ENCODE measurements at places on chromosomes 2 and 18.

GRCh38 chr18:23143016-23143814, 7.9 kb downstream of the CABLES1 start:
- DNase-seq: no peak

GRCh38 chr18:77084688-77085035, 47.9 kb downstream of the MBP start:
- DNase-seq: no peak

DNA sequence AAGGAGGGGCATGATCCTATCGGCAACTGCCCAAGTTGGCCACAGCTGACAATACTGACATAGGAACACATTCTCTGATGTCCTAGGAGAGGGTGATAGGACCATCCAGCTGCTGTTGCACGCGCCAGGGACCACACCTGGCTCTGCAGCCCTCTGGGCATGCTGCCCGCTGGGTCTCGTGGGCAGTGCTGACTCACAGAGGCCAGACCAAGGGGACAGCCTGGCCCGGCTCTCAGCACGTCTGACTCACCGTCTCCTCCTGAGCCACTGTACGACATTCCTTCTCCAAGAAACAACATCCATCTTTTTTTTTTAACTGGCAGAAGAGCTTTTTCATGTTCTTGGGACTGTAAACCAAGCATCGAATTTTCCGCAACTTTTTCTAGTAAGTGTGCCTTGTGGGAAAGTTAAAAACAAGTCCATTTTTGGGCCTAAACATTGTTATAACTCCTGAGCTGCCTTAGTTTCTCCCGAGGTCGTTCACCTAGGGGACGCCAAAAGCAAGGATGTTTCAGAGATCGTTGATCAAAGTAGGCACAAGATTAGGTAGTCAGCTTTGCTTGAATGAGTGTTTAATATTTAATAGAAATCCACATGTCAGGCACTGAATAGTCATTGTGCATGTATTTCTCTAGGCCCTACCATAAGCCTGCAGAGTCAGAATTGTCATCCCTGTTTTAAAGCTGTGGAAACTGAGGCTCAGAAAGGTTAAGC, 100.3 kb downstream of the TTC32 start:
- DNase-seq: peak; percentile 94

DNA sequence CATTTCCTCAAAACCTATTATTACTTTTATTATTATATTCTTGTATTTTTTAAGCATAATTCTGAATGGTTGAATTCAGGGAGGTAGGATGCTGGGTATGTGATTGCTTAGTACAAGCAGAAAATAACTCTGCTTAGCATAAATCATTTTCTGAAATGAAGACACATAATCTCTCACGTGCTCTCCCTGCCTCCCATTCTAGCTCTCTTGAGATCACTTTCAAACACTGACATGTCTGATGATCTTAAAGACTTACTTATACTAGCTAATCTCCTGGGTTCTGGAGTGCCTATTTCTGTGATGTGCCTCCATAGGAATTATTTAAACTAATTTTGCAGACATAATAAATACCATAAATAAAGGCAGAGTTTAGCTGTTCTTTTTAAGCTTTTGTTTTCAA, 1136.0 kb downstream of the SUCLG1 start:
- DNase-seq: no peak

DNA sequence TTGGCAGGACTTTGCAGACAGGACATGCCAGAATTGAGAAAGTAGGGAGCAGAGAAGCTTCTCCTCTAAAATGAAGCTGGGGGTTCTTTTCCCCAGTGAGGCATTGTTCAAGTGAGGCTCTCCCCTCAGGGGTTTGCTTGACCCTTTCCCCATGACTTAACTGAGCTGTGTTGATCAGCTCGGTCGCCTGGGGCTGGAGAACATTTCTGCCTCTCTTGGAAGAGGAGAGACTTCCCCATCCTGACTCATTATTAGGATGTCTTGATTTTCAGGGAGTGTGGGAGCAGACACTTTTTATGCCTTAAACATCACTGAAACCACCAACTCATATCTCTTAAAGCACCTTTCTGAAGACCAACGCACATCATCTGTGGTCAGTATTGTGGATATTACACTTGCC, 27.9 kb upstream of the GLI2 start:
- DNase-seq: no peak
